GM19239 (cell line): ENCODE measurements at places on chromosomes 2 and 18.

GRCh38 chr2:134097740-134098139 lies 156.1 kb upstream of the MGAT5 start:
- DNase-seq = no peak

GRCh38 chr2:114068438-114068837 lies 178.5 kb downstream of the ACTR3 start:
- DNase-seq = no peak

DNA sequence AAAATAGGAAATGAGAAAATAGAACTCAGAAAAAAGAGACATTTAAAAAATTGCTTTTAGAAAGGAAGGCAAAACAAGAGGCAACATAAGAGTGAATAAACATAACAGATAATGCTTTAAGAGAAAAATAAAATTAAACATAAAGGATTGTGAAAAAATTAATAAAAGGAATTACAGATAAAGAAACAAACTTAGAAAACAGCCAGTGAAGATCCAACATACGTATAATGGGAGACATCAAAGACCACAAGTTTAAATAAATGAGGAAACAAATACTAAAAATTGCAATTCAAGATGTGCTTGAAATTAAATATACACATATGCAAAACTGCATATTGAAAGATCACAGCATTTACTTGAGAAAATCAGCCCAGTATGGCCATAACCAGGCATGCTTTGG lies 448.9 kb downstream of the NBAS start:
- DNase-seq = no peak

DNA sequence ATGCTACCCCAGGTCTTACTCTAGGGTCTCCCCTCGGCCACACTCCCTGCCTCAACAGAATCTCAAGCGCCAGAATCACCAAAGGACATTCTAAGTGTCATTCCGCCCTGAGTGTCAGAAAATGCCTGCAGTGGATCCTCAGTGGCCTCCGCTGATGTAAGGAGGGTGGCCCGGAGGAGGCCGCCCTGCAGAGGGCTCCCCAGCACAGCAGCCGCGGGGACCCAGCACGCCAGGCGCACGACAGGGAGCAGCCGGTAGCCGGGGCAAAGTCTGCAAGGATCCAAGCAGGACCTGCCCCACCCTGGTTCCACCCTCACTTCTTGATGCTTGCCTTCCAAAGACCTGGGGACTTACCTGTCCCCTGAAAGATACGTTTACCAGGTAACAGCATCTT lies 54.2 kb upstream of the ID2 start:
- no peak for DNase-seq

- no peak for DNase-seq
Observed at GRCh38 chr2:230870544-230871360, 6.0 kb downstream of the ITM2C start.

GRCh38 chr2:137333386-137334165 lies 568.2 kb downstream of the THSD7B start:
- DNase-seq = no peak
